Activated T-cell treated with anti-CD3 and anti-CD28 coated beads, Interleukin-2, amount 50 U/mL, for 1 hour (primary cell): ENCODE measurements at places on chromosomes 5 and 9.

DNA sequence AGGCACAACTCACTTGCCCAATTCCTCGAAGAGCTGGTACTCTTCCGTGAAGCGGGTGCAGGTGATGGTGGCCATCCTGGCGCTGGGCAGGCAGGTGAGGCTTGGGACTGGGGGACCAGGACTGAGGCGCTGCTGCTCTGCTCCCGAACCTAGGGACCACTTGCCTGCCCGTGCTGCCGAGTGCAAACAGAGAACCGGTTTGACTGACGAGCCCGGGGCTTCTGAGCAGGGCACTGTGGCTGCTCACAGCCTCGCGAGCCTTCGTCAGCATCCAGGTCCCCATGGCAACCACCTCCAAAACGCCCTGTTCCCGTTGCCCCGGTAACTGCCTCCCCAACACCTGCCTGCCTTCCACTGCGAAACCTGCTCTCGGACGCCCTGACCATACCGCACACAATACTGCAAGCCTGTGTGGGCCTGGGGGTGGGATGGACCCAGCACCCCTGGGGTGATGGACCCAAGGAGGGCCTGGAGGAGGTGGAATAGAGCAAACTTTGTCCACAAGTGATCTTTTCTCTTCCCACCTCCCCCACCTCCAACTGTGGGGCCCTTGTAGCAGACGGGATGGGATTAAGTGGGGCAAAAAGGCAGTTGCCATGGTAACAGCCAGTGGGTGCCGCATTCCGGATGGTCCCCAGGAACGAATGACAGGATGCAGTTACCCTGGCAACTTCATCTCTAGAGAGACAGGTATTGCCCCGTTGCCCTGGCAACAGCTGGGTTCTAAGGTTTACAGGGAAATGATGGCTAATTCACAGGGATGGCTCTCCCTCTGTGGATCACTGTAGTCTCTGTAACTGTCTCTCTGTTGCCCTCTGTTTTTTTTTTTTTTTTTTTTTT is at the start of gene CAMK2A:
TSS of gene CAMK2A (minus strand) at position 223 of the 840 bp plus-strand sequence. CDS start at position 75, 148 bp downstream.
- DNase-seq: no peak

- DNase-seq: no peak
Observed at GRCh38 chr5:28468166-28468565, 1429.8 kb upstream of the CDH9 start.

GRCh38 chr9:34510497-34511468 is 12.0 kb downstream of the ENHO start:
- no peak for DNase-seq

DNA sequence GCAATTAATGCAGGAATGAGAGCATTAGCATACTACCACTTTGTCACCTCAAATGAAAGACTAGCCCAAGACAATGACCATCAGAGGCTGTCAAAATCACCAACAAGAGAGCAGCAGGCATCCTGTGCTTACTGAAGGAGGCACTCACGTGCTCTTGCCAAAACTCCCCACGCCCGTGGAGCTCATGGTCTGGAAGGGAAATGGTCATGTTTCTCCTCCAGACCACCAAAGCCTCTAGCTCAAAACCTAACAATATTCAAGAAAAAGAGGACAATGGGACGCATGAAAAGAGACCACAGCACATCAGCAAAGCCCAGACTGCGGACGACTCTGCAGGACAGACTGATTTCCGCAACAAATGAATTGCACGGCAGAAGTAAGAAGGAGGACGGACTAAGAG is 12.8 kb downstream of the AKNA start:
- no peak for DNase-seq

DNA sequence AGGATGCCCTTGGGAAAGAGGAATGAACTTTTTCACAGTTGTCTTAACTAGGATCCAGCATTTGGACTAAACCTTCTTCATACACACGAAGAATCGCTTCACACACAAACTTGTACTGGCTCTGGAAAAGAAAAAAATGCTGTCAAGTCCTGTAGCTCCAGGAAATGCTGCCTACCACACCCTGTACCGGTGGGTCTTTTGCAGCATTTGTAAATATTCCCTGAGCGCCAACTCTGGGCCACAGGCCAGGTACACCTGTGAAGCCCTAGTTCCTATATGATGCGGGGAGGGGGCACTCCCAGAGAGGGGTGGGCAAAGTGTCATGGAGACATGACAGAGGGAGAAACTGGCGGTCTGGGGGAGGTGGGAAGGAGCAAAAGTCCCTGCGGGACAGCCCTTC is 58.7 kb upstream of the EPB41L4B start:
- no peak for DNase-seq

GRCh38 chr5:31707329-31707728 is 68.4 kb downstream of the PDZD2 start:
- DNase-seq: no peak

DNA sequence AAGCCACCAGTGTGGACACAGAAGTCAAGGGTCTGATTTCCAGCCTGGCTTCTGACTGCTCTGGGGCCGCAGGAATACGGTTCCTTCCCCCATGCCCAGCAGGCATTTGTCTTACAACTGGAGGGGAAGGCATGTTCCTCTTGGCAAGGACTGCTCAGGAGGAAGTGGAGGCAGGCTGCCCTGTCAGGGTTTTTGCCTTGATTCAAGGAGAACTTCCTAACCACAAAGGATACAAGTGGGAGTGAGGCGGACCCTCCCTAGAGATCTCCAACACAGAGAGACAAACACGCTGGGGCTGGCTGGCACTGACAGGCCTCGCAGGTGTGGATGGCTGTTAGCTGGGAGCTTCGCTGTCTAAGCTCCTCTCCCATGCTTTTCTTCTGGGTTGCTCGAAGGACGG is 19.1 kb downstream of the TGFBI start:
- DNase-seq: no peak

DNA sequence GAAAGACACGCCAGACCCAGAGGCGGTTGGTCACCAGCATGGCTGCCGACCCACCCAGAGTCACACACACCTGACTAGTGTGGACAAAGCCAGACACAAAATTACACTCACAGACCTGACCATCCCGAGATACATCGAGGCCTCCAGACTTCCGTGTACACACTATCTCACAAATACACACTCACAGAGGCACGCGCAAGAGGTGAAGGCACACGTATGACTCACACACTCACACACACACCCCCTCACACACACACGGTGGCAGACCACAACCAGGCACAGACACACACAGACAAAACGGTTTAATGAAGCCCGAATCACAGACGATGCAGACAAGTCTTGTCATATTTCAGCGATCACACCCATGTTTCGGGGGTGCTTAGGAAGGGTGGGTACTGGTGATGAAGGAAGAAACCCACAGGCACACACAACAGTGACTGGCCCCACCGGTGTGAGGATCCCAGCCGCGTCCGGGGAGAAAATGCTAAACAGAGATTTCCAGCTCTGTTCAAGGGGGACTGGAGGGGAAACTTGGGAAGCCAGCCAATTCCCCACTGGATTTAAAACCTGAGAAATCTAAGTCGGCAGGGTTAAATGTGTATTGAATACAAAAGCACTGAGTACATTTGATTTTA is 51.3 kb downstream of the CRB2 start:
- no peak for DNase-seq

GRCh38 chr5:129672006-129672405 is 75.9 kb upstream of the MINAR2 start:
- no peak for DNase-seq

GRCh38 chr5:78507531-78507930 is 141.0 kb downstream of the LHFPL2 start:
- no peak for DNase-seq

DNA sequence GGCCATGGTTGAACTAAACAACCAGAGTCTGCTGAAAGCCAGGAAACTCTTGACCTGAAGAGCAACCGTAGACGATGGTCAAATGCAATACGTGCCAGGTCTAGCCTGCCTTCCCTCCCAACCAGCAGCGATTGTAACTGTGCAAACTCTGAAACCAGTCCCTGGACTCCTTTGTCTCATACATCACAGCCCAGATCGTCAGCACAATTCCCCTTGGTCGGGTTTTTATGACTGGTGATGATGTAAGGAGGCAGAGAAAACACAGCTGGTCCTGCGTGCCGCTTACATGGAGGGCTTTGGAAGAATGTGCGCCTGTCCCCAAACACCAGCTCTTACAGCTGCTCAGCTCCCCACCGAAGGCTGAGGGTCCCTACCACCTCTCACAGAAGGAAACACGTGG is 24.6 kb downstream of the SMIM23 start:
- DNase-seq: no peak

DNA sequence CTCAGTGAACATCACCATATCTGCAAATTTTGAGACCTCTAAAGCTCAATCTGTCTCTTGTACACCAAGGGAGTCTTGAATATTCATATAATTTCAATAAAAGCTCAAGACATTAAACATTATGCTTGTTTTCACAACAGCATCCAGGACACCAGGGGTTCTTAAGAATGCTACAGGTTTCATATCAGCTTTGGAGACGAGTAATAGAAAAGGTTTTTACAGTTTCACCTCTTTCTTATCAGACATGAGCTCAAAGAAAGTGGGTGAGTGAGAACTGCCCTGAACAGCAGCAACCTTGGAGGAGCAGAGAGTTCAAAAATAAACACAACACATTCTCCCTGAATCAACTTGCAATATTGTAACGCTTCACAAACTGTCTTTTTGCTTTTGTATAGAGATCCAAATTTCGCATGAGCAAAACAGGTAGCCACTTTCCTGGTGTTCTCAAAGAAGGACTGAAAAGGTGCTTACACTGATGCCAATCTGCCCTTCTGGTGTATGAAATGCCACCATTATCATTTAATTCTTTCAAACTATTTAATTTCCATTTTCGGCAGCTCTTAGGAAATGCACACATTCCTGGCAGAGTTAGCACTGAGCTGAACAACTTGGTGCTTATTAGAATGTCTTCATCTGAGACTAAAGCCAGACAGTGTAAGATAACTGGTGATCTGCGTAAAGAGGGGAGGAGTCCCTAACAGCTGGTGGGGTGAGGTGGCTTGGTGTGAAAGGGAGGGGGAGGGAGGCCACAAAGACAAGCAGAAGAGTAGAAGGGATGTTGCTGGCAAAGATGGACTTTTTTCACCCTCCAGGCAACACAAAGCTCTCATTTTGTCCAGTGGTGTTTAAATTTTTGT is 535.3 kb downstream of the PDE4D start:
- DNase-seq: no peak

GRCh38 chr9:2461892-2462291 is 159.7 kb upstream of the VLDLR start:
- DNase-seq: no peak

- DNase-seq: no peak
Observed at GRCh38 chr5:59842999-59843398, 50.5 kb downstream of the PDE4D start.

DNA sequence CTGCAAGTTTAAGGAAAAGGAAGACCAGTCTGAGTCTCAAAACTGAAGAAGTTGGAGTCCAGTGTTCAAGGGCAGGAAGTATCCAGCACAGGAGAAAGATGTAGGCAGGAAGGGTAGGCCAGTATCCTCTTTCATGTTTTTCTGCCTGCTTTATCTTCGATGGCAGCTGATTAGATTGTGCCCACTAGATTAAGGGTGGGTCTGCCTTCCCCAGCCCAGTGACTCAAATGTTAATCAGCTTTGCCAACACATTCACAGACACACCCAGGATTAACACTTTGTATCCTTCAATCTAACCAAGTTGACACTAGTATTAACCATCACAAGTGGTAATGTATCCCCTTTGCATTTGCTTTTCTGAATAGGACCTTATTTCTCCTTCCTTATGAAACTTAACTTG is 535.9 kb upstream of the FTMT start:
- DNase-seq: no peak

DNA sequence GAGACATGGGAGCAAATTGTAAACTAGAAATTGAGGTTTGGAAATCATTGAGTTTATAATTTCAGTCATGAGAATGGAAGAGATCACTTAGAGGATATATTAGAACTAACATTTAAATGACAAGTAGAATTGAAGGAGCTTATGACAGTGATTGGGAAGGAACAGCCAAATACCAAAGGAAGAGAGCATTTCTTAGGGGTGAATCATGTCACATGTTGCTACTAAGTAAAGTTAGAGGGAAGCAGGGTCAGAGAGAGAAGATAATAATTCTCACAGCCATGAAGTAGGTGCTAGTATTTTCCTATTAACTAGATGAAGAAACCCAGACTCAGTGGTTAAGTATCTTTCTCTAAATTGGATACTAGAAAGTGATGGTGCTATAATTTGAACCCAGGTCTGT is 59.3 kb downstream of the COMMD10 start:
- no peak for DNase-seq

GRCh38 chr5:84433461-84433860 is 48.8 kb upstream of the EDIL3 start:
- DNase-seq: no peak
